LoVo (cell line): ENCODE measurements at places on chromosomes 4 and X.

DNA sequence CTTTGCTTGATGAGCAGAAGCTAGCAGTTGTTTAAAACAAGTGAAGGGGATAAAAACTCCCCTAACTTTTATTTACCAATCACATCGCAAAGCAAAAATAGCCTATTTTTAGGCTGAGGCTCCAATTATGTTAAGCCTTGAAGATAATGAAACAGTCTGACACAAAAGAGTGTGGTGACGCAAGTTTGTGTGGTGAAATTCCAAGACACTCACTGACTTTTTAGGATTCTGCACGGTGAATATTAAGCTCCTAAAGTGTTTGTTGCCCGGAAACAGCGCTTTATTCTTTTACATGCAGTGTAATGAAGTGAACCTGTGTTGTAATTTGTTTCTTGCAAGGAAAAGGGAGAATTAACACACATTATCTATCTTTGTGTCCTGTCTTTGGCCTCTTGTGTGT lies 74.8 kb downstream of the POLA1 start:
- no peak for DNase-seq

- no peak for DNase-seq
Measured at GRCh38 chr4:121216461-121216860, 52.3 kb upstream of the TNIP3 start.

DNA sequence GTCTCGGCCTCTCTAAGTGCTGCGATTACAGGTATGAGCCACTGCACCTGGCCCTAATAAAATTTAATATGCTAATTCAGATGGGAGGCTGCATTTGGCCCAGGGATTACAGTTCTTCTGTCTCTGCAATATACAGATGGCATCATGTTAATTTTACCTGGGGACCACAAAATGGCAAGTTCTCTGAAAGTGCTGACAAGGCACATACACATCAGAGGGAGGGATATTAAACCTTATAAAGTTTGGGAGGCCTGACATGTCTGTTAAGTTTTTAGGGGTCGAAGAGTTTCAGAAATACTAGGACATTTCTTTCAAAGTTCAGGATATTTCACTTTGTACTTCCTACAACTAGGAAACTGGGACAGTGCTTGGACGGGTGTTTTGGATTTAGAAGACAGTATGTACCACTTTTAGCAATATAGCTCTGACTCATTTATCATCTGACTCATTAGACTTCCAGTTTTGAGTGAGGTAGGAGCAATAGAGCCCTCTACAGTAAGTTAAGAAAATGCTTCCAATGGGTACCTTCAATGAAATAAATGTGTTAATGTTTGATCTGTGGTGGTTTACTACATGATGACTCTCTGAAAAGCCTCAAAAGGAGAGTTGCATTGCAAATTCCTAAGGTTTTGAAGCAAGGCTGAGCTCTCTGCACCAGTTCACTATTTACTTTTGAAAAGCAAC lies 981.0 kb upstream of the HS3ST1 start:
- peak; percentile 18 for DNase-seq

DNA sequence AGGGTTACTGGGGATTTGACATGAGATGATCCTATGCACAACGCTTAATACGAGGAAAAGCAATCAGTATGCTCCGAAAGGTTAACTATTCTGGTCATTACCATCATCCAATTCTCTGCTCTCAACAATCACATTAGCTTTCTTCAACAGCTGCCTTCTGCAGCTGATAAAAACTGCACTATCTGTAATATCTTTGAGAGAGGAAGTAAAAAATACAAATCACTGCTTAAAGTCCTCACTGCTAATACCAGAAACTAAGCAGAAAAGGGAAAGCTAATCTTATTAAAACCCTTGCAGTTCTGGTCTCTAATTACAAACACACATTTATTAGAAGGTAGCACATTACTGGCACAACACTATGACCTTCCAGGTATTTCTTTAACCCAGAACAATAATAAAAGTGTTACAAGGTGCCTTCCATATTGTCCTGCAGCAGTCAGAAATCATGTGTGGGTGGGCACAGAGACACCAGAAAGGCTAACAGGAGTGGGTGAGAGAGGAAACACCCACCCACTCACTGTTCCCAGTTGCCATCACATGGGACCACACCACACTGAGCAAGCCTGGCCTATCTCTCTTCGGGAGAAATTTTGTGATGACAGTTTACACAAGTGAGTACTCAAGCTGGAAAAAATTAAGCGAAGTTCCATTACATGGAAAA lies 71.0 kb downstream of the RELL1 start:
- DNase-seq: no peak

GRCh38 chr4:103400405-103400804 lies 202.3 kb upstream of the CENPE start:
- DNase-seq: no peak

GRCh38 chr4:140136509-140136908 lies 17.5 kb downstream of the MAML3 start:
- DNase-seq: no peak

DNA sequence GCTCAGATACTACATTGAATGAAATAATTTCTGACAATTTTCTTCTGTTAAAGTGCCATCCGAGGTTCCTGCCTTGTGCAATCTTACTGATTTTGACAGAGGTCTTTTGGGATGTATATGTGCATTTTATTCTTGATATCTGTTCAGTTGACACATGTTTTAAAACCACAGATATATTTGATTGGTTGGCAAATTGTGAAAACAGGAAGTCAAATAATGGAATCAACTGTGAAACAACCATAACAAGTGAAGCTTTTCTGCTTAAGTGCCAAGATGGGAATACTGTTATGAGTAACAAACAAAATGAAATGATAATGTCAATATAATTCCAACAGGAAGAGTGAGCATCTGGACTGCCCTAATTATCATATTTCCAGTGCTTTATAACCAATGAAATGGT lies 84.9 kb upstream of the TET2 start:
- no peak for DNase-seq

GRCh38 chr4:121379276-121379675 lies 1.5 kb downstream of the QRFPR start:
- no peak for DNase-seq

- no peak for DNase-seq
Measured at GRCh38 chr4:184962125-184962638, 56.1 kb upstream of the HELT start.

- DNase-seq: no peak
Measured at GRCh38 chr4:149796381-149796780, 19.3 kb downstream of the IQCM start.

- no peak for DNase-seq
Measured at GRCh38 chr4:42627885-42628646, 28.8 kb downstream of the ATP8A1 start.

- DNase-seq: no peak
Measured at GRCh38 chr4:10069075-10069642, 47.4 kb downstream of the WDR1 start.

DNA sequence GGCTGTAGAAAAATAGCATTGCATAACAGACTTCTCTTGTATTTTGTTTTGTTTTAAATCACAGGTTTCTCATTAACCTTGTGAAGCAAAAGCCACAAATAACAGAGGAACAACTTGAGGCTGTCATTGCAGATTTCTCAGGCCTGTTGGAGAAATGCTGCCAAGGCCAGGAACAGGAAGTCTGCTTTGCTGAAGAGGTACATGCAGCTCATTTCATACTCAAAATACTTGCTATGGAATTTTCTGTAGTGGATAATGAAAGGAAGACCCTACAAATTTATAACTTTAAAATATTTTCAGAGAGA lies 17.6 kb downstream of the AFP start:
- DNase-seq: no peak

DNA sequence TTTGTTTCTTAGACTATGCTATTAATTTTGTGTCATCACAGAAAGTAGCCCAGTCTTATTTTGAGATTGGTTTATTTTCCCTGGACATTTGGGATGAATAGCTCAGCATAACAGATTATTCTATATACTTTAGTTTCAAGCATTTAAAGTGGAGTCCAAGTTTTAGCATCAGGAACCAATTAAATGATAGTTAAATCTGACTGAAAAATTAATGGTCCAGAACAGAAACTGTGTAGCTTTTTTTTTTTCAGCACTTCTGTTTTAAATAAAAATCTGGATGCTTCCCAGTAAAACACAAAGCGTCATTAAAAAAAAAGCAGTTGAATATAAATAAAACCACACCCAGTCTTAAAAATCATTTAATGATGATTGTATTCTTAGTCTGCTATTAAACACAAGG lies 59.4 kb upstream of the PITX2 start:
- DNase-seq: no peak

DNA sequence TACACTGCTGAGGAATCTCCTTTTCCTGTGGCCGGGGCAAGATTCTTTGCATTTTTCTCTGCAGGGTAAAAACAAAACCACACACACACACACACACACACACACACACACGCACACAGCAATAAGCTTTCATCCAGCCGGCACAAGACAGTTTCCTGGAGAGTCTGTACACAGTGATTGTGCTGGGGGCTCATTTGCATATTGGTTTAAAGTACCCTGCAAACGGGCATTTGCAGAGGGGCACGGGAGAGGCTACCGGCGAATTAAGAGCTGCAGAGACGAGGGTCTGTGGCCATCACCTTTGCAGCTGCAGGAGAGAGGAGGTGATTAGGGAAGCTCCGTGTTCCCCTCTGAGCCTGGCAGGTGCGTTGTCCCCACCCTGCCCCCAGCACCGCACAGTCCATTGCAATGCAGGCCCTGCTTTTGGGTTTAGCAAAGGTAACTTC lies 219.9 kb downstream of the SHOX start:
- DNase-seq: no peak

DNA sequence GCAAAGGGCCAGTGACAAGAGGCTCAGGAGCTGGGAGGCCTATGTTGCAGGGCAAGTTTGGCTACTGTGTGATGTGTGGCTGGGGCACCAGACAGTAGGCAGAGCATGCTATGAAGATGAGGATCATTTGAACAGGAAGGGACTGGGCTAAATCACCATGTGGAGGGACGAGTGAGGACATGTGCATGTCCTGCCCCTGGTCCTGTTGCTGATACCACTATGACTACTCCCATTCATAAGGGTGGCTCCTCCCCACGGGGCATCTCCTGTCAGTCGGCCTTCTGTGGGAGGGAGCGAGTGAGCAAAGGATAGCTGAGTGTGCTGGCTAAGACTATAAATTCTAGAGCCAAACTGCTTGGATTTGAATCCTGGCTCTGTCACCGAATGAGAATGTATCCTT lies 139.2 kb downstream of the TMEM164 start:
- DNase-seq: no peak

GRCh38 chr4:130099105-130099504 lies 1003.2 kb downstream of the C4orf33 start:
- no peak for DNase-seq

GRCh38 chr4:7160439-7160838 lies 31.9 kb upstream of the SORCS2 start:
- DNase-seq: no peak

GRCh38 chr4:76410636-76411035 lies 10.3 kb downstream of the CCDC158 start:
- DNase-seq: no peak

DNA sequence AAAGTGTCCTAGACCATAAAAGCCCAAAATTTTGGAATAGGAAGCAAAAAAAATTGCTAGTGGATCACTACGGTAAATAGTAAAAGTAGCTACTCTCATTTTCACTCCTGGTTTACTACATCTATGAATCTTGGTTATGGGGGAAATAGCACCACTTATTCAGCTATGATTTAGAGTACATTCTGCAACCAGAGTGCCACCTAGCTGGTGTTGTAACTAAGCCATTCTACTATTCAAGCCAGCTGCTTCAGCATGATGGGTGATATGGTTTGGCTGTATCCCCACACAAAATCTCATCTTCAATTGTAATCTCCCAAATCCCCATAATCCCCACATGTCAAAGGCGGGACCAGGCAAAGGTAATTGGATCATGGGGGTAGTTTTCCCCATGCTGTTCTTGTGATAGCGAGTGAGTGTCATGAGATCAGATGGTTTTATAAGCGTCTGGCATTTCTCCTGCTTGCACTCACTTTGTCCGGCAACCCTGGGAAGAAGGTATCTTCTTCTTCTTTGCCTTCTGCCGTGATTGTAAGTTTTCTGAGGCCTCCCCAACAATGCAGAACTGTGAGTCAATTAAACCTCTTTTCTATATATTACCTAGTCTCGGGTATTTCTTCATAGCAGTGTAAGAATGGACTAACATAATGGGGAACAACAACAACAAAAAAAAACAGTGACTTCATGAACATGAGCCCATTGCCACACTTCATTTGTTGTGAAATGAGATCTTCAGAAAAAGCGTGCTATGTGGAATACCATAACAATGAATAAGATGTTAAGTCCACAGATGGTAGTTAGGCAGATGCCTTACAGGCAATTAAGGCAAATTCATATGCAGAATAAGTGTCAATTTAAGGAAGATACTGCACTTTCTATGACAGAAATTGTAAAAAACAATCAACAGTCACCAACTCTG lies 280.1 kb downstream of the PABPC4L start:
- DNase-seq: no peak

- no peak for DNase-seq
Measured at GRCh38 chr4:150127757-150128156, 49.5 kb downstream of the DCLK2 start.

- no peak for DNase-seq
Measured at GRCh38 chrX:77347572-77347971, 99.6 kb upstream of the FGF16 start.

- DNase-seq: peak; percentile 54
Measured at GRCh38 chrX:9995855-9996339, 28.7 kb downstream of the CLDN34 start.

DNA sequence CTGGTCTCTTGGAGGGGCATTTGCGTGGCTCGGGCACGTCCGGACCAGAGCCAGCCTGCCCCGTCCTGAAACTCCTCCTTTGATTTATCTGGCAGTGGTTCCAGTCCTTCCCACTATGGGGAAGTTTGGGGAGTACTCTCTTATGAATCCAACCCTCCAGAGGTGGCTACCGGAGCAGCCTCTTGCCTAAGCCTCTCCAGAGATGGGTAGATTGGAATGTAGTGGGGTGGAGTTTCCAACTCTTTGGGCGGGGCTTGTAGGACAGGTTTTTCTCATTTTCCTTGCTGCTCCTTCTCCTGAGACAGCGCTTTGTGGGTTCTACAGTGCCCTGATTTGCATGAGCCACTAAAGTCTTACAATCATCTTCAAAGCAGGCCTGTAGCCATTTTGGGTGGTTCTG lies 60.1 kb upstream of the XAGE1B start:
- DNase-seq: peak; percentile 4

- peak; percentile 11 for DNase-seq
Measured at GRCh38 chrX:129984111-129984958, 1.9 kb downstream of the BCORL1 start.

- no peak for DNase-seq
Measured at GRCh38 chrX:71533851-71534561, 1.1 kb downstream of the OGT start.
